LNCaP clone FGC (cell line): ENCODE measurements at places on chromosomes 6 and 20.
A peak's percentile ranks its signal among the peaks of the same experiment; 100 is the strongest.

GRCh38 chr6:75268121-75268987 lies 16.2 kb downstream of the TMEM30A start:
- DNase-seq: no peak

DNA sequence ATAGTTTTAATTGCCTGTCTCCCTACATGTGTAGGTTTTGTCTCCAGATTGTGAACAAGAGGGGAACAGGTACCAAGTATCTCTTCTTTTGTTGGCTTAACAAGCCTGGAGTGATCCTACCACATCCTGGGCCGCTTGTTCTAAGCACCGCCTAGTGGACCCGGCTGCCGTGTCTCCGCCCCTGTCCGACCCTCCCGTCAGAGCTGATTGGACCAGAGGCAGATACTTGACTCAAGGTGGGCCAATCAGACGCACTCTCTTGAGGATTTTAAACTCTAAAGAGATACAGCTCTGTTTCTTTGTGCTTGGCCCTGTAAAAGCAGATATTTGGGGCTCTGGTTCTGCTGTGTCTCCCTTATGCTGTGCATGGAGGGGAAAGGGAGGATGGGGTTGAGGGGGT lies 68.2 kb downstream of the PRDM1 start:
- no peak for DNase-seq

DNA sequence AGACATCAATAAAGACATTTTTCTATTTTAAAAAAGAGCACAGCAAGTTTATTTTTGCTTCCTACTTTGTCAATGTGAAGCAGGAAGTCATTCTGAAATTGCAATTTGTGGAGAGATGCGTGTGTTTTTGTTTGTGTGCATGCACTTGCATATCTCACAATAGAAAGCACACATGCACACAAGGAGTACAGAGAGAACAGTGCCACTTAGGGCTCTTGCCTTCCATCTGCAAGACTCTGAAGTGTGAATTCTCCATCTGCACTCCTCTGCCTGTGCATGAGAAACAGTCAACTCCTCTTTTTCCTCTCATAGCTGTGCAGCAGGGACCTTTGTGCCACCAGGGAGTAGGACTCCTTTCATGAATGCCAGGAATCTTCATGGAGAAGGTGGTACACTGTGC lies 316.3 kb upstream of the CNR1 start:
- DNase-seq: no peak

- DNase-seq: no peak
Measured at GRCh38 chr6:110944681-110945151, 13.8 kb upstream of the GTF3C6 start.

- DNase-seq: no peak
Measured at GRCh38 chr6:52152711-52153160, 33.4 kb upstream of the IL17A start.

DNA sequence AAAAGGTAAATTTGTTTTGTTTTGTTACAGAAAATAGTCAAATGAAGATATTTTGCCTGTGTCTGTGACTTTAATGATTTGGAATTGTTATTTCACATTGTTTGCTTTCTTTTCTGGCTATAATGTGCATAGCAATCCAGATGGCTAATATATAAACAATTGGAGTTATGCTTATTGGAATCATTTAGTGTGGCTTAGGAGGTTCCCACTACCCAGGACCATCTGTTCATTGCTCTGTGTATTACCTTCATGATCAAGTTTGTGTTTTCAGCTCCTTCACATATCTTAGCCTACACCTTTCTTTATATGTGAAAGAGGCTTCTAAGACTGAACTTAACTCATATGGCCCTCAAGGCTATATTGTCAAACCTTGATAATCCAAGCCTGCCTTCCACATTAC lies 232.9 kb downstream of the BCKDHB start:
- DNase-seq: no peak

GRCh38 chr20:53124075-53124551 lies 152.0 kb downstream of the TSHZ2 start:
- DNase-seq: no peak

- no peak for DNase-seq
Measured at GRCh38 chr6:159020011-159020410, 20.0 kb upstream of the RSPH3 start.

DNA sequence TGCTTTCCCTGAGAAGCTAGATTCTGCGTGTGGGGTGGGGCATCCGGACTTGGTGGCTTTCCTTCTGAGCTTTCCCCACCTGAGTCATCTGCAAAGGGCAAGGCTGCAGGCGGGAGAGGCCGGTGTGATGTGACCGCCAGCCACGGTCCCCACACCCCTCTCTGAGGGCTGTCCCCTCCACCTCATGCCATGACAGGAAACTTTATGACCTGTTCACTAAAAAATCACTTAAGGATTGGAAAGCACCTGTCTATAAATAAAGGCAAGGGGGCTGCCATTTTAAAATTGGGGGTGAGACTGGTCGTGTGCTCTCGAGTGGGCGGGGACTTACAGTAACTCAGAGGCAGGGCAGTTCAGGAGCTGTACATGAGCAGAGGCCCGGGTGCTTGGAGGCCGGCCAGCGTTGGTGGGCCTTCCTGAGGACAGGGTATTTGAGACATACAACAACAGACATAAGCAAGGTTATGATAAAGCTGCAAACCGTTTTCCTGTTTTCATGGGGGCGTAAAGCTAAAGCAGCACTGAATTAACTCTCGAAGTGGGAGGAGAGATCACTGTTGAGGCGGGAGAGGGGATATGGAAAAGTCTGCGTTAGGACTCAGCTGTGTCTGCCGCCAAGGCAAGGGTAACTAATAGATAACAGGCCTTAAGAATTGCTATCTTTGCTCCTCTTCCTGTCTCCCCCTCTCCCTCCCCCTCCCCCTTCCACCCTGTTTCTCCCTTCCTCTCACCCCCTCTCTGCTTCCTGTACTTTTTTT lies 16.1 kb upstream of the SERPINB1 start:
- DNase-seq: no peak

DNA sequence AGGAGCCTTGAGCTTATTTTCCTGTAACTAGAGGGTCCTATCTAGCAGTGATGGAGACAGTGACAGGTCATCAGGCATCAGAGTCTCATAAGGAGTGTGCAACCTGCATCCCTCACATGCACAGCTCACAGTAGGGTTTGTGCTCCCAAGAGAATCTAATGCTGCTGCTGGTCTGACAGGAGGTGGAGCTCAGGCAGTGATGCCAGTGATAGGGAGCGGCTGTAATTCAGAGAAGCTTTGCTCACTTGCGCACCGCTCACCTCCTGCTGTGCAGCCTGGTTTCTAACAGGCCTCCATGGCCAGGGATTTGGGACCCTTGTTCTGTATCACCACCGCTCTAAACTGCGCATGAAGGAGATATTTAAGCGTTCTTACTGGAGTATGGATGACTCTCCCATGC lies 5.3 kb downstream of the KIF25 start:
- no peak for DNase-seq

GRCh38 chr6:93120154-93120742 lies 299.1 kb downstream of the EPHA7 start:
- DNase-seq: no peak

GRCh38 chr6:156676721-156677120 lies 100.5 kb upstream of the ARID1B start:
- no peak for DNase-seq

GRCh38 chr6:107264357-107264840 lies 149.1 kb upstream of the BEND3 start:
- DNase-seq: peak; percentile 72

DNA sequence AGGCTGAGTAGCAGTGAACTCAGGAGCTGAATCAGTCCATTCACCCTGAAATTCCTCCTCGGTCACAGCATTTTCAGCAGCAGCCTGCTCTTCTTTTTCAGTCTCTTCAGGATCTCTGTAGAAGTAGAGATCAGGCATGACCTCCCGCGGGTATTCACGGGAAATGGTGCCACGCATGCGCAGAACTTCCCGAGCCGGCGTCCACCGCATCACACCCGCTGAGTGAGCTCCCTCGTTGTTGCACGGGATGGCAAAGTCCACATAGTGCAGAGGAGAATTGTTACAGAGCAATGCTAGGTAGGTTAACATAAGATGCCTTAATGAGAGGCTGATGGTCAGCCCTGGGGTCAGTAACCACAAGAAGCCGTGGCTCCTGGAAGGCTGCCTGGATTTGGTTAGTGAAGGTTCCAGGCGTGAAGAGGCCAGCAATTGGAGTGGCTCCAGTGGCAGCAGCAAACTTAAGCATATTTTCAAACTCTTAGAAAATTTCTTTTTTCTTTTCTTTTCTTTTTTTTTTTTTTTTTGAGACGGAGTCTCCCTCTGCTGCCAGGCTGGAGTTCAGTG lies 113.5 kb upstream of the HDAC2 start:
- DNase-seq: no peak

DNA sequence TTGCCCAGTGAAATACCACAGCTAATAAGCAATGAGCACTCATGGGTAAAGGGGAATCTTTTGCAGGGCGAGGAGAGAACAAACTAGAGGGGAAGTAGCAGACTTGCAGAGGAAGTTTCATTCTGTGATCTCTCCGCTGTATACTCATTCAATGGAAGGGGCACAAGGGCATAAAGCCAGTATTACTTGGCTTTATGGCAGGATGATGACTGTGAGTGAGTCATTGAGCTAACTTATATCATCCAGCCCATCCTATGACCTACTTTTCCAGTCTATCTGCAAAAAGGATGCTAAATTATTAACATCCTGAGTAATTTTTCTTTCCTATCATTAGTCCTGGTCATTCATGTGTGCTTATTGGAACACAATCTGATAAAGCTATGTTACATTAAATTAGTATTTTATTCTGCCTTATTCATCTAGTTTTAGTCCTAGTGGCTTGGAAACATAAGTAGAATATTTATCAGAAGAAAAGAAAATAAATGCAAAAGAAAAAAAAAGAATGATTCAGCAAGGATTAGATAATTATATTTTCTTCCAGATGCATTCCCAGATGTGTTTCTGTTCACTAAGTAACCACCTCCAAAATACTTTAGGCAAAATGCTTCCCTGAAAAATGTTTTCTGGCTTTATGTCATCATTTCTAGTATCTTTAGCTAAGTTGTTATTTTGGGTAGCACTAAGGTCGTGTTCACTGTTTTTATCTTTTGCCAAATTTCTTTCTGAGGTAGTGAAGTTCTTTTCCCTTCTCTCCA lies 471.7 kb downstream of the CDKAL1 start:
- DNase-seq: no peak

- DNase-seq: no peak
Measured at GRCh38 chr6:42452171-42453030, 675 bp upstream of the TRERF1 start.

DNA sequence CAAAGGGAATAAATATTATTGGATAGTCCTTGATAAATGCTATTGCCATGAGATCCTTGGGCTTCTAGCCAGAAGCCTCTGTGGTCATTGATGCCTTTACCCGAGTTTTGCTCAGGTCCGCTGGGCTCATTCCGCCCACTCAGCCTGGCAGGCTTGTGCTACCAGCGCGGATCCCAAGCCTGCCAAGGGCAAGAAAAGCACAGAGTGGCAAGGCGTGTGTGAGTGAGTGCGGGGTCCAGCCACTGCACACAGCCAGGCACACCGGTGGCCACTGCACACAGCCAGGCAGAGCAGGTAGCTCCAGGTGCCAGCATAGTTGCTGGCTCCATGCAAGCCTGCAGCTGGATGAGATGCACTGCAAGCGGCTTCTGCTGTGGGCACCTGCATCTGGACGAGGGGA lies 38.7 kb downstream of the STK38 start:
- DNase-seq: no peak

DNA sequence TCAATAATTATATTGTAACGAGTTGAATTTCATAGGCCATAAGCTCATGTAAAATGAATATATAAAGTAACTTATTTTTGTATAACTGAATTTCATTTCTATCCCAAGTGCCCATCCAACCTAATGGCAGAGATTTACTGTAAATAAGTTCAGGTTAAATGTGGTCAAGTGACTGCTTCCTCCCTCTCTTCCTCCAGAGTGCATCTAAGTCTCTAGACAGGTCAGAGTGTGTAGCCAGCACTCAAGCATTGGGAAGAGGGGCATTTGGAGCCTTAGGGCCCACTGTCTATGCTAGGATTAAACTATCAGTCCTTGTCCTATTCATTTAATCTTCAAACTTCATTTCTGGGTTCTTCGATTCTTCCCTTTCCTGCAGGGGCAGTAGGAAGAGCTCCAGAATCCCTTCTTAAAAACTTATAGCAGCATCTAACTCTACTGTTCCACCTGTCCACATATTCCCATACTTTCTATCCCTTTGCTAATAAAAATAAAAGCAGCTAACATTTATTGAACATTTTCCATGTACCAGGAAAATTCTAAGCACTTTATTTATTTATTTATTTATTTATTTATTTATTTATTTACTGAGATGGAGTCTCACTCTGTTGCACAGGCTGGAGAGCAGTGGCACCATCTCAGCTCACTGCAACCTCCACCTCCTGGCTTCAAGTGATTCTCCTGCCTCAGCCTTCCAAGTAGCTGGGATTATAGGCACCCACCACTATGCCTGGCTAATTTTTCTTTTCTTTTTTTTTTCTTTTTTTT lies 36.1 kb upstream of the TOP1 start:
- no peak for DNase-seq

DNA sequence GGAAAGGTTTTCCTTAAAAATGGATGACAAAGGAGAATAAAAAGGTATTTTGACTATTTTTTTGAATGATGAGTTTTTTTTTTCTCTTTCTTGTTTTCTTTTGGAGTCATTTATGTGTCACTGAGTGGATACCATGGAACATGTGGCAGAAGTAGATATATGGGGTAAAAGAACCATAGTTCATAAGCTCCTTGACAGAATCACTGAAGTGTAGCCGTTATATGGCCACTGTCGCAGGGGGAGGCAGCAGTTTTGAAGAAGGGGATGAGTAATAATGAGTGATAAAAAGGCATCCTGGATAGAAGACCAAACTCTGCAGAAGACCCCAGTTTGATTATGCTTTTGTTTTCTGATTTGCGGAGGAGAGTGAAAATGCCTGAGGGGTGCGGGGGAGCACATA lies 15.5 kb downstream of the PTPN1 start:
- DNase-seq: no peak

DNA sequence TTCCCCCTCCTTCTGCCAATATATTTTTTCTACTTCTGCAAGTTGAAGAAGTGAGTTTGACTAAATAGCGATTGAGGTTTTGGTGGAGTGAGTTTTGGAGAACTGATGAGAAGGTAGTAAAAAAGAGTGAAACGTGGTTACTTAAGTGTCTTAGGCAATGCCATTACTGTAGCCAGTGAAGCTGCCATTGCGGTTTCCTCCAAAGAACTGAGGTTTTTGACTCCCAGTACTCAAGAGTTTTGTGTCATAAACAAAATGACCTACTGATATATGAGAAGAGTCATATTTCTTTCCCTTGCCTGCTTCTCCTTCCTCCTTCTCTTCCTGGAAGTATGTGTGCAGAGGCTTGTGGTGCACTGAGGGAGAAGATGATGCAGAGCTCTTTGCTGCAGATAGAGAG lies 554.5 kb upstream of the MAP3K7 start:
- no peak for DNase-seq

GRCh38 chr6:129115471-129115870 lies 232.5 kb downstream of the LAMA2 start:
- no peak for DNase-seq

DNA sequence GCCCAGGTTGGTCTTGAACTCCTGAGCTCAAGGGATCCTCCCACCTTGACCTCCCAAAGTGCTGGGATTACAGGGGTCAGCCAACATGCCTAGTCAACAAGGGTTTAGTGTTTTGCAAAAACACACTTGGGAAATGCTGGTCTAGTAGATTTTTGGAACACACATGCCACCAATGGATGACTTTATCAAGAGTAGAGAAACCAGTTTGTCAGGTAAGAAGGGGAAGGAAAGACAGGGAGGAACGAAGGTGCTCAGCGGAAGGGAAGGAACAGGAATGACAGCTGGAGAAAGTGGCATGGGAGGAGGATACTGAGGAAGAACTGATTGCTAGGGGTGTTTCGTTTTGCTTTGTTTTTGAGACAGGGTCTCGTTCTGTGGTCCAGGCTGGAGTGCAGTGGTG lies 15.6 kb upstream of the SEC63 start:
- no peak for DNase-seq

GRCh38 chr6:67538032-67538431 lies 1097.0 kb upstream of the ADGRB3 start:
- DNase-seq: no peak
